ENCODE measurements at places on chromosomes 16 and 17.

DNA sequence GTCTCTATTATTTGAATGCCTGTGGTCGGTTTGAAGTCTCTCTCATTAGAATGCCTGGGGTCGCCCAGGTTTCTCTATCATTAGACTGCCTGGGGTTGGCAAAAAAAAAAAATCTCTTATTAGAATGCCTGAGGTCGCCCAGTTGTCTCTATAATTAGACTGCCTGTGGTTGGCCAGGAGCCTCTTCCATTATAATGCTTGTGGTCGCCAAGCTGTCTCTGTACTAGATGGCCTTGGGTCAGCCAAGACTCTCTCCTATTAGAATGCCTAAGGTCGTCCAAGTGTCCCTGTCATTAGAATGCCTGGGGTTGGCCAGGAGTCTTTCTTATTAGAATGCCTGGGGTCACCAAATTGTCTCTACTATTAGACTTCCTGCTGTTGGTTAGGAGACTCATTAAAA, 2228.4 kb downstream of the TP53TG3F start:
- no peak for DNase-seq

DNA sequence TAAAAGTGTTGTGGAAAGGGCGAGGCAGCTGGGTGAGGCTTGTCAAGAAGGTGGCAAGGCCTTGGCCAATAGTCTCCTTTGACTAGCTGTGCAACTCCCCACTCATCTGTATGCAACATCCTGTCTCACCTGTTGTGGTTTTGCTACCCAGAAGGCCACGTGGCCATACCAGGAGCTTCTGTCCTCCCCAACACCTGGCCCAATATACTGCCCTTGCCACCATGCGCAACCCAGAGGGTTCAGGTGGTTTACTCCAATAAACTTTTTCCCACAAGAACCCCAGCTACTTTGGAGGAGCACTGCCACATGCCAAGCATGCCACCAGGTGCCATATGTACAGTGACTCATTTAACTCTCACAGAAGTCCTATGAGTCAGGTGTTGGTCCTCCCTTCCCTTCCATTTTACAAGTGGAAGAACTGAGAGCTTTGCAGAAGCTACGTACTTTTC, 10.2 kb downstream of the MYO19 start:
- DNase-seq, result peak; percentile 29

DNA sequence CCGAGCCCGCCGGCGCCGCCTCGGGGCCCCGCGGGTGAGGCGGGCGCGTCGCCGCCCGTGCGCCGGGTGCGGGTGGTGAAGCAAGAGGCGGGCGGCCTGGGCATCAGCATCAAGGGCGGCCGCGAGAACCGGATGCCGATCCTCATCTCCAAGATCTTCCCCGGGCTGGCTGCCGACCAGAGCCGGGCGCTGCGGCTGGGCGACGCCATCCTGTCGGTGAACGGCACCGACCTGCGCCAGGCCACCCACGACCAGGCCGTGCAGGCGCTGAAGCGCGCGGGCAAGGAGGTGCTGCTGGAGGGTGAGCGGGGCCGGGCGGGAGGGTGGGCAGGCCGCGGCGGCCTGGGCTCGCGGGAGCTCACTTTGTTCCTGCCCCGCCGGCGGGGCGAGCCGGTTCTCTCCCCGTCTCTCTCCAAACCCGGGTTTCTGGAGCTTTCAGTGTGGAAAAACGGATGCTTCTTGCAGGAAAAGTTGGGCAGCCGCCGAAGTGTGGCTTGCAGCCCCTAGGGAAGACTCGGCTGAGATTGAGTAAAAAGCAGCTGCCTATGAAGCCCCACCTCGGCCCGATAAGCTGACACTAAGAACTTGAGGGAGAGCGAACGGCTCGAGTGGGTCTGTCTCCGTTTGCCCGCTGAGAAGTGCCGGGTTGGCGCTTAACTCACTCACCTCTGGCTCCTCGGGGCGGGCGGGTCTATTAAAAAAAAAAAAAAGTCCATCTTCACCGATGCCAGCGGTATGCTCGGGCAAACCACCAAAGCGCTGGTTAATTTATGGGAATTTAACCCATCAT, 677 bp downstream of the SNTB2 start:
- DNase-seq, result peak; percentile 73

GRCh38 chr16:60073376-60073775, 1339.3 kb upstream of the GOT2 start:
- no peak for DNase-seq

- DNase-seq, result no peak
These were observed 152.7 kb upstream of the CDH11 start for GRCh38 chr16:65274566-65274965.

DNA sequence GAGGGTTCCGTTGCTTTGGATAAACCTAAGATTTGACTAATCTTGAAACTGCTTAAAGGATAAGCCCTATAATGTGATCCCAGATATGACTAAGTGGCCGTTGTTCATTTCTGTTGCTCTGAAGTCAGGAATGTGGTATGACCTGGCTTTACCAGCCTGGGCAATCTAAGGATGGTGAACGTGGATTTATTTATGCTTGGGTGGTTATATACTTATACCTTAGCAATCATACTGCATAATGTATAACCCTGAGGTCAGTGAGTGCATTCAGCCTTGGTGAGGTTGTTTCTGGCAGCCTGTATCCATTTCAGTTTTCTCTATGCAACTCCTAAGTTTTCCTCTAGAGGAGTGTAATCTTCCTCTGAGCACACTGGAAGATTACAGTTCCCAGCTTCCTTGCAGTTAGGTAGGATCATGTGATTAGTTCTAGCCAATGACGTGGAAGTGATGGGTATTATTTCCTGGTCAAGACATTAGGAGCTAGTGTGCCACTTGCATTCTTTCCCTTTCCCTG, 41.9 kb downstream of the FTO start:
- no peak for DNase-seq

- no peak for DNase-seq
These were observed 15.3 kb downstream of the SGSH start for GRCh38 chr17:80204626-80205468.

DNA sequence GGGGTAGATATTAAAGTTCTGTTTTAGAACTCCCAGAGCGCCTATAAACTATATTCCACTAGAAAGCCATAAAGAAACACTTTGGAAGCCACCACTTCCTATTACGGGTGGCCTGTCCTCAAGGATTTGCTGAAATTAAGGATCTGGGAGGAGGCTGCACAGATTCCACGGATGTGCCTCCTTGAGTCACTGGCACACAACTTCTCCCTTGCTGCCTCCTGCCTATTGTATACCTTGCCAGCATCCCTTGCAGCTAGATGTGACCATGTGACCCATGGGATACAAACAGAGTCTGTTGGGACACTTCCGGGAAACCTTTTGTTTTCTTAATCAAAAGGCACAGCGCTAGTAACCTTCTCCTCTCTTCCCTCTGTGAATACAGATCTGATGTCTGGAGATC, 263.0 kb downstream of the C16orf95 start:
- no peak for DNase-seq

GRCh38 chr16:85563515-85564276, 49.4 kb upstream of the GSE1 start:
- no peak for DNase-seq

- no peak for DNase-seq
These were observed 3.5 kb downstream of the ZBTB4 start for GRCh38 chr17:7475764-7476422.

- DNase-seq, result no peak
These were observed 206.5 kb upstream of the GOT2 start for GRCh38 chr16:58940609-58941008.

DNA sequence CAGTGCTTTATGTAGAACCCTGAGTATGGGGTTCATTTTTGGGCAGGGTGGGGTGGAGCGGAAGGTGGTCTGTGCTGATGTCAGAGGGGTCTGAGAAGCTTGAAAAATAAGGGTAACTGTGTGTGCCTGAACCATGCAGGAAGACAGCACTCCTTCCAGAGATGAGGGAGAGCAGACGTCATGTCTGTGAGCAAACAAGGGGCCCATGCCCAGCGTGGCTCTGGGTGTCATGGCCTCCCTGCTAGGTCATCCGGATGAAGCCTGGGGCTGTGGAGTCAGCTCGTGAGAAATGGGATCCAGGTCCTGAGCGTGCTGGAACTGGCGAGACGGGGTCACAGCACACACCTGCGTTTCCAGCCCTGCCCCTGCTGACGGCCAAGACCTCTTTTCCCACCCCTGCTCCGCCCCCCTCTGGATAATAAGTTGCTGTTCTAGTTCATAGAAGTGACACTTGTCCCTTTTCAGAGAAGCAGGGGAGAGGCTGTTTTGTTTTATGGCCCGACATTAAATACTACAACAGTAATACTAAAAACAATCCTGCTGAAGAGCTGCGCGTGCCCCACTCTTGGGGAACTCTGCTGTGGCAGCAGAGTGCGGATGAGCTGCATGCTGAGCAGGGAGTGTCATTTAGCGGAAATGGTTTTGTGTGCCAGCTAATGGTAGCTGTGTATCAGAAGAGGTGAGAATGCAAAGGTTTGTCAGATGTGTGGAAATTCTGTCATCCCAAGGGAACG, 92.6 kb downstream of the RPTOR start:
- DNase-seq, result no peak

DNA sequence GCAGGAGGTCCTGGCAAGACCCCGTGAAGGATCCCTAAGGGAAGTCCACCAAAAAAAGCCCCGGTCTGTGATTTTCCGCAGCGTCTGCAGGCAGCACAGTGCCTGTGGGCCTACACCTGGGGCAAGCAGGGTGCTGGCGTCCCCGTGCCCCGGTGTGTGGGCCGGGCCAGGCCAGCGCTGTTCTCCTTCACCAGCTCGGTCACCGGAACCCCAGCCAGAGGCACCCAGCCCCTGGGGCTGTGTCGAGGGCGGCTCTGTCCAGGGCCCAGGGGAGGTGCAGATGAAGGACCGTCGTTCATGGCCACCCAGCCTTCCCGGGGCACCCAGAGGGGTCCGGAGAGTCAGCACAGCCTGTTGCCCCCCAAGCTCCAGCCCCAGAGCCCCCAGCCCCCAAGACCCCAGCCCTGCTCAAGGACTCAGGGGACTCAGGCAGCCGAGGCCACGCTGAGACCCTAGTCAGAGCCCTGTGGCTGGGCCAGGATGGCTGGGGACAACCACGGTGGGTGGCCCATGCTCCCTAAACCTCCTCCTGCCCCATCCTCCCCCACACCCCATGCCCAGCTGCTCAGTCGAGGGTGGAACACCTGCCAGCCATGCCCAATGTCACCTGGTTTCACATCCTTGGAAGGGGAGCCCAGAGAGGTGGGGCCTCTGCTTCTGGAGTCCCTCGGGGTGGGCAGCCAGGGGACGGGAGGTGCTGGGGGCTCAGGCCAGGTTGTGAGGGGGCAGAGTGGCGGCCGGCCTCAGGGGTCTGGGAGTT, 5.7 kb upstream of the C1QTNF8 start:
- no peak for DNase-seq

Measured in type B pancreatic cell (in vitro differentiated cells).